Hepatic stellate cell (primary cell): ENCODE measurements at places on chromosomes 11 and 22.

DNA sequence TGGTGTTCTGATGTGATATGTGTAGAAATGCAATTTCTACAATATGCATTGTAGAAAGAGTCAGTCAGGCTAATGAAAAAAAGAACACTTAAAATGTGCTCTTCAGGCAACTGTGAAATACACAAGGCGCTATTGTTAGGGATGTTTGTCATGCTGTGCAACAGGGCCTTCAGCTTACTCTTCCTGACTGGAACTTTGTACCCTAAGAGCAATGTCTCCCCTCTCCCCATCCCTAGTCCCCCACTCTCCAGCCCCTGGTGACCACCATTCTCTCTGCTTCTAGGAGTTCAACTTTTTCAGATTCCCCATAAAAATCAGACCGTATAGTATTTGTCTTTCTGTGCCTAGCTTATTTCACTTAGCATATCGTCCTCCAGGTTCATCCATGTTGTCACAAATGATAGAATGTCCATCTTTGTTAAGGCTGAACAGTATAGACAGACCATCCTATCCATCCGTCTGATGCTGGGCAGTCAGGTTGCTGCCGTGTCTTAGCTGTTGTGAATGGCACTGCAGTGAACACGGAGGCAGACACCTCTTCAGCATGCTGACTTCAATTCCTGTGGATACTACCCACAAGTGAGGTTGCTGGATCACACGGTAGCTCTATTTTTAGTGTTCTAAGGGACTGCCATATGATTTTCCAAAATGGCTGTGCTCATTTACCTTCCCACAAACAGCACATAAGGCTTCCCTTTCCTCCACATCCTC, 10.7 kb downstream of the NDUFV1 start:
- no peak for DNase-seq

DNA sequence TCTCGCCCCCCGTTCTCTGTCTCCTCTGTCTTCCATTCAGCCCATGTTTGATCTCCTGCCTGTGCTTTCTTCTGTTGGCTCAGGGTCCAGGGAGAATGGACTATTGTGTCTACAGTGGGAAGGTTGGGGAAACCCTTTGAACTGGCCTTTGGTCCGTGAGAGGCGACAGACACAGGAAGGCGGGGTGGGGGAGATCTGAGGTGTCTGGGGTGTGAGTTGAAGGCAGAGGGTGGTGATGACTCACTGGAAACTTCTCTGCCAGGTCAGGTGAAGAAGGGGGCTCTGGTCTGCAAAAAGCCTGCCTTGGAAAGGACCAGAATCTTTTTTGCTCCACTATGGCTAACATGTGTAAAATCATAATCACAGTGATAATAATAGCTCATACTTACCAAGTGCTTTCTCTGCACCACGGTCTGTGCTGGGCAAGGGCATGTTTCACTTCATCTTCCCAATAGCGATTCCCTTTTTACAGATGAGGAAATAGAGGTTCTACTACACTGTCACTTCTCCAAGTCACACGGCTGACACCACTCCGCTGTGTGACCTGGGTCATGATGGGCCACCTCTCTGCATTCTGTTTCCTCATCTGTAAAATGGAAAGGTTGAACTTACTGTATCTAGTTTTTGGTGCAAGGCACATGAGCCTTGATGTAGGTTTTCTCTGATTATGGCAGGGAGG, 99.8 kb upstream of the ALX4 start:
- DNase-seq: no peak

DNA sequence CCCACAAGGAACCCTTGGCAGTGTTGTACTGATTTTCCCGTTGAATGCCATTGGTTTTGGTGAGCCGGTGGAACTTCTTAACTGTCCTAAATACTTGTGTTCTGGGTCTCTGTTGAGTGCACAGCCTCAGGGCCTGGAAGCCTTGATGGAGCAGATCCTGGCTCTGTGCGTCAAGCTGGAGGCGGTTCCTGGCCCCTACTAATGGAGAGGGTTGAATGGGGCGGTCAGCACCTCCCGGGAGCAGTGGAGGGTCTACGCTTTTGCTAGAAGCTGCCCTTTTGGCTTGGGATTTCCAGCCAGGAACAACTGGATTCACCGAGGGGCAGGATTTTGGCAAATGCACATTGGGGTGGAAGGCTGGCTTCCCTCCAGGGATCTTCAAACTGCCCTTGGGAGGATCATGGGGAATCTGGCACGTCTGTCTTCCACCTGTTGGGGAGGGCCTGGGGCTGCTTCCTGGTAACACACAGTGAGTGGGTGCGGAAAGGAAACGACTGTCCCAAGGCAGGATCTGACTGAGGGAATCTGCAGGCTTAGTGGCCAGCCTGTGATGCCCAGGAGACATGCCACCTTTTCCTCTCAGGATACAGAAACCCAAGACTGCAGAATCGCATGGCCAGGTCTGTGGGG, 6.9 kb upstream of the OSBPL5 start:
- no peak for DNase-seq

DNA sequence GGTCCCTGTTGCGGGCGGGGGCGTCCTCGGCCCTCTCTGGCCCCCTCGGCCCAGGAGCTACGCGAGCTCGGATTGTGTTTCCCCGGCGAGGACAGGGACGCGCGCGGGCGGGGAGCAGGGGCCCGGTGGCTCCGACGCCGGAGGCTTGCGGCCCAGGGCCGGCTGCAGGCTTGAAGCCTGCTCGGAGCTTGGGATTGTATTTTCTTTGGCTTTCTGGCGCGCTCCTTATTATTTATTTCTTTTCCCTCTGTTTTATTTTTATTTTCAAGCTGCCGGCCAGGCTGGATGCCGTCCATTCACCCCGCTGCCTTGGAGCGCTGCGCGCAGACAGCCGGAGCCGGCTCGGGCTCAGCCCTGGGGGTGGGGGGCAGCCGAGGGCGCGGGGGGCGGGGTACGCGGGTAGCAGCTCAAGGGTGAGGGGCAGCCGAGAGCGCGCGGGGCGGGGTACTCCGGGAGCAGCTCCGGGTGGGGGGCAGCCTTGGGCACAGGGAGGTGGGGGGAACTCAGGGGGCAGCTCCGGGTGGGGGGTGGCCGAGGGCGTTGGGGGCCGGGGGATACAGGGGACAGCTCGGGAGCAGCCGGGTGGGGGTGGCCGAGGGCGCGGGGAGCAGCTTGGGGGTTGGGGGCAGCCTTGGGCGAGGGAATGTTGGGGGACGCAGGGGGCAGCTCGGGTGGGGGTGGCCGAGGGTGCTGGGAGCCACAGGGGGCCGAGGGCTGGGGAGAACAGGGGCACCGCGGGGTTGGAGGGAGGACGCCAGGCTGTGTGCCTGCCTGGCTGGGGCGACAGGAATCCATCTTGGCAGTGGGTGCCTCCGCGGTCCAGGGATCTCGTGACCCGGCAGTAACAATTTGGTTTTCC, 42.7 kb downstream of the KCNJ1 start:
- DNase-seq: peak; percentile 17

DNA sequence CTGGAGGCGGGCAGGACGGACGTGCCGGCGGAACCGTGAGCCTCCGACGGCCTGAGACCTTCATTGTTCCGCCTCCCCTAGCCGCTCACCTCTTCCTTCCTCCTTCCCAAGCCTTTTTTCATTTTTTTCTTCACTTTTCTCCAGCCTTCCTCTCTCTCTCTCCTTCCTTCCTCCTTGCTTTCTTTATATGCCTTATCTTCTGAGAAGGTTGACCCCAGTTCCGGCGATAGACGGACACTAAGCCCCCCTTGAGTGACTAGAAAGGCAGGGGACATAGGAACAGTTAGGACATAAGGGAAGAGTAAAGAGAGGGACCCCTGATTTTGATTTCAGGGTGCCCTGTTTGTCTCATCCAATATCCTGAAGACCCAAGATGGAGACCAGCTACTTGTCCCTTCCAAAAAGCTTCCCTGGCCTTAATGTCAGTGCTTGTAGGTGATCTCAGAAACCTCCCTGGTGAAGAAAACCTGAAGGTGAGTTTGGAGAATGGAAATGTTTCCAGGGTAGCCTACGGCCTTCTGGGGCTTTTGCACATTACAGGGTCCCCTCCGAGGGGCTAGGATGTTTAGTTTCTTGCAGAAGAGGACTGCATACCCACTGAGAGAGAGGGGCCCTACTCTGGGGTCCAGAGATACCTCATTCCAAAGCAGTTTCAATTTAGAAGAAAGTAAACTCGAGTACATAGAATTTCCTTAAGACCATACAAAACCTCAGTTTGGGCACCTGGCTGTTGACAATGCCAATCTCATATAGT, 3.5 kb downstream of the ADM start:
- no peak for DNase-seq

DNA sequence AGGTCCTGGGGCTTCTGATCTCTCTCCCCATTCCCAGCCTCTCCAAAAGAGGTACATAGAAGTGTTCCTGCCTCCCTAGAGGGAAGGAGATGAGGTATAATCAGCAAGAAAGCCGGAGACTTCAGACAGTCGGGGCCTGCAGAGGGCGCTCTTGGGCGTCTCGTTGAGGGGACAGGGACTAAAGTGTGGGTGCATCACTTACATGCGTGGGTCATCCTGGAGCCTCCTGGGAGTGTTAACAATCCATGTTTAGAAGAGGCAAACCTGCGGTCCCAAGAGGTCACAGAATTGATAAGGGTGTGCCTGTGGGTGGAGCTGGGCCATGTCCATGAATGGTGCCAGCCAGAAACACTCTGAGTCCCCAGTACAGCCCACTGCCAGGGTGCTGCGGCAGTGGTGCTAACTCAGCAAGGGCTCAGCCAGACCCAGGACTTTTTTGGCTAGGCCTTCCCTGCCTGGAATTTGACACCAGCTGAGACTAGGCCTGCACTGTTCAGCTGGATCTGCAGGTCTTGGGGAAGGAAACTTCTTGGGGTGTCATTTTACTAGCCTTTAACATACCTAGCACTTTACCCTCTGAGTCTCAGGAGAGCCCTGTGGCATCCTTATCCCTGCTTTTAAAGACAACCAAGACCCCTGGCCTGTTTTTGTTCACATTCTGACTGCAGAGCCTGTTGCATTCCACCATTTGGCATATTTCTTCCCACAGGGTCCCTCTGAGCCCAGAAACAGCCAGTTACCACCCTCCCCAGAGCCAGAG, 5.5 kb downstream of the YDJC start:
- no peak for DNase-seq

- DNase-seq: no peak
These were observed 768.4 kb downstream of the JRKL start for GRCh38 chr11:97158243-97158642.

GRCh38 chr11:105000797-105001196, 22.2 kb downstream of the CASP5 start:
- no peak for DNase-seq

- DNase-seq: no peak
These were observed 3.0 kb upstream of the CEND1 start for GRCh38 chr11:792873-793272.

DNA sequence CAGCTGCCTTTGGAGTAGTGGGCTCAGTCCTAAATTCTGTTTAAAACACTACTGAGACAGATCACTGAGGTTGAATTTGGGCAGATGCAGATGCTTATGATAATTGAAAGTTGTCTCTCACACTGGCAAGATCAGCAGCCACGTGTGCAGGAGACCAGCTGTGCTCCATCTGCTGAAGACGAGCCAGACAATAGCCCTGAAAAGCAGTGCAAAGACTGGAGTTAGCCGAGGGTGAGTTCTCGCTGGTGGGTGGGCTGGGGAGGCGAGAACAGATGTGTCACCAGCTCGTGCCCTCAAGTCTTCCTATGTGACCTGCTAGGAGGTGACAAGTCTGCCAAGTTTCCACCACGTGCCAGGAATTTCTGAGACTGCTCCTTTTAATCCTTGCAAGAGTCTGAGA, 661.3 kb upstream of the B3GAT1 start:
- no peak for DNase-seq

DNA sequence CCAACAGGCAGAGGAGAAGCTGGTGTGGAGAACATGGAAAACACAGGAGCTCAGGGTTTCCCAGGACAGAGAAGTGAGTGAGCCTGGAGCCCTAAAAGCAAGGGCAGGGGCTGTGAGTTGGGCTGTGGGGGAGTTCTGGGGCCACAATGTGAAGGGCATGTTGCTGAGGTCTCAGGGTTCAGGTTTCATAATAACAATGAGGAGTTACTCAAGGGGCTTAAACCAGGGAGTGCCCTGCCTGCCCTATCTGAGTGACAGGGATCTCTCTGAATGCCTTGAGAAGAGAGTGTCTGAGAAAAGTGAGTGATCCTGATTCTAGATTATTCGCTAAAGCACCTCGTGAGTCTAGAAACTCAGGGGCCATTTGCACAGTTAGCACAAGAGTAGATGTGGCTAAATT, 129.6 kb downstream of the VPREB1 start:
- DNase-seq: no peak

GRCh38 chr11:33588056-33588455, 112.6 kb downstream of the C11orf91 start:
- no peak for DNase-seq

- DNase-seq: no peak
These were observed 13.2 kb upstream of the TTC36 start for GRCh38 chr11:118514103-118514502.

DNA sequence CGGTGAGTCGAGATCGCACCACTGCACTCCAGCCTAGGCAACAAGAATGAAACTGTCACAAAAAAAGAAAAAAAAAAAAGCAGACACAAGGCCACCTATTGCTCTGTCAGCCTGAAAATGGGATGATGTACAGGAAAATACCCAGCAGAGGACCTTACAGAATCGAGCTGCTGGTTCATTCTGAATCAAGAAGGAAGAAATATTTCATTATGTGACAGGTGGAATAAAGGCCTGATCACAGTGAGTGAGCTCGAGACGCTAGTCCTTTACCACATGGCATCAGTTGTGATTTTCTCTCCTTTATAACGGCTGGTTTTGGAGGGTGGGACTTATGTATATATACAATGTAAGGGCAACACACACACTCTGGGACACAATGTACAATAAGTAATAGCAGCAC, 340.0 kb downstream of the LARGE1 start:
- no peak for DNase-seq
